ENCODE measurements at places on chromosomes 4 and X.

DNA sequence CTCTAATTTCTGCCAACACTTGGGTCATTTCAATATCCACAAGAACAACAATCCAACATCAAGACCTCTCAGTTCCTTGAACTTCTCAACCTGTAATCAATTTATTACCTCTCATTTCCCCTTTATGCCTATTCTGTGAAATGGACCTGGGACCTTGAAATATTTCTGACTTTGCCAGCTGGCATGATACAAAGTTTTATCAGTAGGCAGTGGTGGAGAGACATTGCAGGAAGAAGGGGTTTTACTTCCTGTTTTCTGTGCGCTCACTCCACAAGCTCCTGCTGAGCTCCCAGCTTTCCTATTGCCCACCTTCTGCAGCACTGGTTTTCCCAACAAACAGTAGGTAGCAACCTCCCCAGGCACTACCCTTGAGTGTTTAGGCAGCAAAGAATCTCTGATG, 3.5 kb upstream of the ARHGEF6 start:
- peak; percentile 87 for DNase-seq

- DNase-seq = peak; percentile 66
These were observed 47.0 kb upstream of the MID1IP1 start for GRCh38 chrX:38754102-38754790.

- DNase-seq = no peak
These were observed at the start of gene PHKA2 for GRCh38 chrX:18983666-18984380. Gene PHKA2, minus strand, starts transcription at chrX:18984114. Its CDS starts 182 bp downstream, at chrX:18983932.

DNA sequence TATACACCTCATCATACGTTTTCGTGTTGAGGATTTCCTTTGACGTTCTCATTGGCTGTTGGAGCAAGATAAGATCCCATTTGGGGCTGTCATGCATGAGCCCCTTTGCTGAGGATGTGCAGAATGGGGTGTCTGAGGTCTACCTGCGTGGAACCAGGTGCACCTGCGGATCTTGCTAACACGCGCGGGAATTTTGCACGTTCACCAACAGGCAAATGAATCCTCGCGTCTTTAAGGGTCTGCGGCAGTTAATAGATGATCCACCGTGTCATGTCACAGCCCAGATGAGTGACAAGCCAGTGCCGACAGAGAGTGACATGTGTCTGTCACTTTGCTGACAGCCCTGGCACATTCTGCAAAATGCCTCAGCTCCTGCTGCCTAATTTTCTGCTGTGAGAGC, 56.3 kb upstream of the SHOX start:
- DNase-seq = no peak

DNA sequence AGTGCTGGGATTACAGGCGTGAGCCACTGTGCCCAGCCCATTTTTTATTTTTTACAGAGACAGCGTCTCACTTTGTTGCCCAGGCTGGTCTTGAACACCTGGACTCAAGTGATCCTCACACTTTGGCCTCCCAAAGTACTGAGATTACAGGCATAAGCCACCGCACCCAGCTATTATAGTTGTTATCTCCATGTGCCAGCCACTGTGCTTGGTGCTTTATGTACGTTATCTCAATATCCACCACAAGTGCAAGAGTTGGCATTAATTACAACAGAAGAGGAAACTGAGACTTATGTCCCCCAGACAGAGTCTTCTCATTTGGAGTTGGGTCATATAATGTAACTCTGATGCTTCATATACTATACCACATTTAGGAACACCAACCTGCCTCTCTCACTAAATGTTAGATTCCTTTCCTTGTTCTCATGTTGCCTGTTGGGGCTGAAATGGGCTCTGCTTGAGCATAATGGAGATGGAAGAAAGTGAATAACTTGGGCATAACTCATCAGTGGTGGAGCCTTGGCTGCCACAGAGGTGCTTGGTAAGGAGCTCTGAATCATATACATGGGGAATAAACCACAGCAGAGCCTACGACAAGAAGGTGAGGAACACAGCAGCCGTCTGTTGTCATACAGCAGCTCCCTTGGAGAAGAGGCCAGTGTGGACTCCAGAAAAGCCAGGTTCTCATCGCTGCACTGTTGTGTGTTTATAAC, 84.3 kb downstream of the SPRY1 start:
- DNase-seq = peak; percentile 78

DNA sequence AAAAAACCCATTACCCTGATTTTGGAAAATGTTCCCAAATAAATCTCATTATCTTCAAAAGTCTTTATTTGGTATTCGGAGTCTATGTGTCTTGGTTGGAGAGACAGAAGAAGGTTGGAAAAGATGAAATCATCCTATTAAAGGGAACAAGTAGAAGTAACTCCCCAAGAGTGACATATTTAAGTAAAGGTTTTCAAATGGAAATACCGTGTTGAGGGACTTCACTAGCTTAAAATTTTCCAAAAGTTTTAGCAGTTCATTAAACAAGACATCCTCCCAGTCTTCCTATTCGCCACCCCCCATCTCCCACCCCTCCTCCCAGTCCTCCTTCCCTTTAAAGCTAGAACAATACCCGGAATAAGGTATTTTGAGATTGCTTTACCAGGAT, 62.7 kb upstream of the CCDC160 start:
- no peak for DNase-seq

Data from hematopoietic multipotent progenitor cell treated with erythropoietin and hydrocortisone succinate and interleukin-3 and kit ligand, for 8 days (in vitro differentiated cells).